Adrenal gland (tissue), 19 donors: ENCODE measurements at places on chromosomes 6 and 20. TPM values are rescaled to one million over a fixed set of nuclear protein-coding genes. Genes with fewer than 3 reads are reported as not detected.

Gene CLVS2
- 0.71 TPM for total RNA-seq

Gene CYP24A1
- not detected for total RNA-seq

Gene PPIL6
- total RNA-seq = 2.4 TPM

Gene PNPLA1
- total RNA-seq = not detected

Gene COL11A2
- total RNA-seq = 0.43 TPM

Gene MOCS1
- total RNA-seq = 10.2 TPM

Gene GSTA1
- 5,177 TPM for total RNA-seq

- no peaks in the 10 kb centered on the region for H3K4me1 ChIP-seq
- no peaks in the 10 kb centered on the region for H3K36me3 ChIP-seq
- H3K27ac ChIP-seq = no peak within 1 kb of the TSS
- peak; percentile 46 for DNase-seq
Measured at GRCh38 chr6:27312146-27312949, at the start of gene POM121L2. TSS of gene POM121L2 (minus strand) at chr6:27312273. CDS start at chr6:27312170, 103 bp downstream.

DNA sequence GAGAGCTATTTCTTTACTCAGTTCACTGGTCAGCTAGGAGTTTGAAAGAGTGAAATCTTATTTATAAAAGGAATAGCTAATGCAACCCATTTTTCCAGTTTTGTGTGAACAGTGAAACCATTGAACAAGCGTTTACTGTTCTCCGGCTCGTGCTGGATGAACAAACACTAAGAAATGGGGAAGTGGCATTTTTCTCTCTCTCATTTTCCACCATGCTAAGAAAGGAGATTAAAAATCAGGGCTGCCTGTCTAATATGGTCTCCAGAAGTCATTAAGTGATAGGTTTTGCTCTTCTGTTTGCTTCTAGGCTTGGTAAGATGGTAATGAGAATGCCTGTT lies 774 bp upstream of the SFT2D1 start:
- no peaks in the 10 kb centered on the region for H3K36me3 ChIP-seq
- peak overlapping the region; percentile 86 for H3K27ac ChIP-seq
- no peaks in the 10 kb centered on the region for H3K27me3 ChIP-seq
- DNase-seq = no peak

DNA sequence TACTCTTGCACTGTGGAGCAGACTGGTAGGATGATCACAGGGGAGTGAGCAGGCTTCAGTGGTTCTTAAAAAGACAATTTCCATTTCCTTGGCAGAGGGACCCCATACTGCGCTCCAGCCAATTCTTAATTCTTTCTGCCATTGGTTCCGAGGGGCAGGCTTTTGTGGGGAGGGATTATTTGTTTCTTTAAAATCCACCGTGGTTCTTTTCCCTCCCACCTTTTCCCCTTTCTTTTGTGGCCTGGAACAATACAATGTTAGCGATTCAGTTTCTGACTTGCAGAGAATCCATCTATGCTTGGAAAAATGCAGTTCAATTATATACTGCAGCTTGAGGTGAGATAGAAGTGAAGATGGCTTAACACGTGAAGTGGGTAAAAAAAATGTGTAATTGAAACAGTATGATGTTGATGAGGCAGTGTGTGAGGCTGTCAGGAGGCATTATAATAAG lies 379.0 kb upstream of the FLRT3 start:
- H3K27me3 ChIP-seq = no peaks in the 10 kb centered on the region
- DNase-seq = no peak
- no peaks in the 10 kb centered on the region for H3K4me1 ChIP-seq
- no peaks in the 10 kb centered on the region for H3K36me3 ChIP-seq

DNA sequence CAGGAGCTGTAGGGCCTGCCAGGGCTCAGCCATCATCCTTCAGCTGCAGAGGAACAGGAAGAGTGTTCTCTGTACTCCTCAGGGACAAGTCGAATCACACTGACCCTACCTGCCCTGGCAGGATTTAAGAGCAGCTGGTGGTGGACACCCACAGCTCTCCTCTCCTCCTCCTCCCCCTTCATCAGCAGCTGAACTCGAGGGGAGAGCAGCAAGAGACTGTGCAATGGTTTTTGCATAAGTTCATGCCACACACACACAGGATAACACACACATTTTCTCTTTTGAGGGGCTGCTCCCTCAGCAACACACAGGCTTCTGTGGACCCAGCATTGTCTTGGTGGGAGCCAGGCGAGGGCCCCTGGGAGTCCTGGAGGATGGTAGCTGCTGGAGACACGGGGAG lies at the start of gene CST11:
CST11 (minus strand) TSS at position 101 of the 400 bp plus-strand sequence; CDS start at position 36, 65 bp downstream.
- H3K27me3 ChIP-seq = no peaks in the 10 kb centered on the region
- no peak for DNase-seq
- no peak within 1 kb of the TSS for H3K27ac ChIP-seq
- no peak within 1 kb of the TSS for H3K4me3 ChIP-seq
- no peaks in the 10 kb centered on the region for H3K36me3 ChIP-seq

GRCh38 chr6:79239536-79240168 lies 5.2 kb upstream of the HMGN3 start:
- H3K36me3 ChIP-seq = no peaks in the 10 kb centered on the region
- no peaks in the 10 kb centered on the region for H3K4me1 ChIP-seq
- H3K27me3 ChIP-seq = no peaks in the 10 kb centered on the region
- no peak overlapping the region for H3K4me3 ChIP-seq

DNA sequence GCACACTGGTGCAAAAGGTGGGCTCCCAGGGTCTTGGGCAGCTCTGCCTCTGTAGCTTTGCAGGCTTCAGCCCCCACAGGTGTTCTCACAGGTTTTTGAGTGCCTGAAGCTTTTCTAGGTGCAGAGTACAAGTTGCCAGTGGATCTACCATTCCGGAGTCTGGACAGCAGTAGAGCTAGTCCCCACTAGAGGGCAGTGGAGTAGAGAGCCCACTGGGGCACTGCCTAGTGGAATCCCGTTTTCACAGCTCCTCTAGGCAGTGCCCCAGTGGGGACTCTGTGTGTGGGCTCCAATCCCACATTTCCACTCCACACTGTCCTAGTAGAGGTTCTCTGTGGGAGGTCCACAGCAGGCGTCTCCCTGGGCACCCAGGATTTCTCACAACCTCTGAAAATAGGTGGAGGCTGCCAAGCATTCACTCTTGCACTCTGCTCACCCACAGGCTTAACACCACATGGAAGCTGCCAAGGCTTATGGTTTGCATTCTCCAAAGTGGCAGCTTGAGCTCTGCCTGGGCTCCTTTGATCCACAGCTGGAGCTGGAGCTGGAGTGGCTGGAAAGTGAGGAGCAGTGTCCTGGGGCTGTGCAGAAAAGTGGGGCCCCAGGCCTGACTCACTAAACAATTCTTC lies 86.3 kb upstream of the PROKR2 start:
- no peak for DNase-seq
- no peaks in the 10 kb centered on the region for H3K36me3 ChIP-seq
- no peak overlapping the region for H3K27ac ChIP-seq
- no peak overlapping the region for H3K4me3 ChIP-seq
- no peaks in the 10 kb centered on the region for H3K27me3 ChIP-seq

DNA sequence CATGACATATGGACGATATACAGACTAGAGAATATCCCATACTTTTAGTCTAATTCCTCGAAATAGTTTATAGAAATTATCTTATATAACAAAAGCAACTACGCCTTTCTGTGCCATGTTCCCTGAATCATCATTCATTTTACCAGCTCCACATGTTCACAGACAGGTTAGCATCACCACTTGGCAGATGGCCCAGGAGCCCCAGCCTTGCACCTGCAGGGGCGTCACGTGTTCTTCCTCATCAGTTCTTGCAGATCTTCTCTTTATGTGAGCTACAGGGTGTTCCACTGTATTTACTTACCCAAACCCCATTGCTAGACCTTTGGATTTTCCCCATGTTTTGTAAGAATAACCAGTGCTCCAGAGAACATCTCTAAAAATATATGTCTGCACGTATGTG lies 12.6 kb upstream of the BNIP5 start:
- H3K27ac ChIP-seq = no peak overlapping the region
- H3K4me1 ChIP-seq = no peaks in the 10 kb centered on the region
- no peak overlapping the region for H3K4me3 ChIP-seq

GRCh38 chr20:32448306-32449056 lies 90.3 kb downstream of the ASXL1 start:
- no peaks in the 10 kb centered on the region for H3K27me3 ChIP-seq
- peak overlapping the region; percentile 56 for H3K27ac ChIP-seq
- no peak overlapping the region for H3K4me3 ChIP-seq
- peaks cover 44% of the 10 kb centered on the region for H3K36me3 ChIP-seq
- DNase-seq = no peak
- H3K4me1 ChIP-seq = peaks cover 55% of the 10 kb centered on the region

GRCh38 chr6:155273431-155273830 lies 9.6 kb downstream of the CLDN20 start:
- no peak overlapping the region for H3K4me3 ChIP-seq
- H3K36me3 ChIP-seq = no peaks in the 10 kb centered on the region
- DNase-seq = no peak
- H3K27ac ChIP-seq = peak overlapping the region; percentile 69

- no peak overlapping the region for H3K4me3 ChIP-seq
- no peaks in the 10 kb centered on the region for H3K36me3 ChIP-seq
- no peak for DNase-seq
- H3K27ac ChIP-seq = no peak overlapping the region
- no peaks in the 10 kb centered on the region for H3K27me3 ChIP-seq
Measured at GRCh38 chr20:19913927-19914614, 103.1 kb upstream of the NAA20 start.

DNA sequence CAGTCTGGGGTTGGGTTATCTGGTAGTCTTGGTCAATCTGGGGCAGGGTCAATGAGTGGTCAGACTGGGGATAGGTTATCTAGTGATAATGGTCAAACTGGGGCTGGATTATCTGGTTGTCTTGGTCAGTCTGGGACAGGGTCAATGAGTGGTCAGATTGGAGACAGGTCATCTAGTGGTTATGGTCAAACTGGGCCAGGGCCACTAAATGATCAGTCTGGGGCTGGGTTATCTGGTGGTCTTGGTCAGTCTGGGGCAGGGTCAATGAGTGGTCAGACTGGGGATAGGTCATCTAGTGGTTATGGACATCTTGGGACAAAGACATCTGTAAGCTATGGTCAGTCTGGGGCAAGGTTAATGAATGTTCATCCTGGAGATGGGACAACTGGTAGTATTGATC lies 28.5 kb upstream of the BPIFA2 start:
- no peaks in the 10 kb centered on the region for H3K27me3 ChIP-seq
- H3K27ac ChIP-seq = no peak overlapping the region
- no peaks in the 10 kb centered on the region for H3K4me1 ChIP-seq
- H3K36me3 ChIP-seq = no peaks in the 10 kb centered on the region

DNA sequence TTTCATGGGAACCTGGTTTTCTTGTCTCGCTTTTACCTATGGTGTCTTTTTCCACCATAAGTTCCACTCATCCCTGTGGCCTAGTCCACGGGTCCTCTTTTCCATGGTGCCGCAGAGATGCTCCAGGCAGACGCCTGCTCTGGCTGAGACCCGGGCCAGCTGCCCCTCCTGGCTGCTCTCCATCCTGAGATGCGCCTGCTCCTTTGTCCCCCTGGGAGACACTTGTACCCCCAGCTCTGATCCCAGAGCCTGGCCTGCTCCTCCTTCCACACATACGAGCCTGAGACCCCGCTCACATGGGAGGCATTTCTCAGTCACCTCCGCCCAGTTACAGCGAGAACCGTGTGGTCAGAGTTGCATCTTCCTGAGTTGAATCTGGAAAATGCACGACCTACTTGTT lies 29.6 kb downstream of the RNASET2 start:
- no peaks in the 10 kb centered on the region for H3K4me1 ChIP-seq
- no peak for DNase-seq
- no peak overlapping the region for H3K4me3 ChIP-seq
- no peak overlapping the region for H3K27ac ChIP-seq
- H3K36me3 ChIP-seq = peaks cover 8% of the 10 kb centered on the region

GRCh38 chr20:38049800-38050199 lies 16.3 kb downstream of the RPRD1B start:
- no peak for DNase-seq
- H3K27me3 ChIP-seq = no peaks in the 10 kb centered on the region
- no peak overlapping the region for H3K4me3 ChIP-seq
- H3K27ac ChIP-seq = no peak overlapping the region
- H3K4me1 ChIP-seq = peaks cover 10% of the 10 kb centered on the region

GRCh38 chr6:37173493-37174195 lies 3.7 kb downstream of the PIM1 start:
- no peak for DNase-seq
- H3K27ac ChIP-seq = no peak overlapping the region
- no peaks in the 10 kb centered on the region for H3K27me3 ChIP-seq
- no peak overlapping the region for H3K4me3 ChIP-seq

GRCh38 chr6:17392978-17393891 lies at the start of gene CAP2:
TSS of gene CAP2 (plus strand) at chr6:17393595. CDS start at chr6:17421556, 27,961 bp downstream.
- H3K27me3 ChIP-seq = no peaks in the 10 kb centered on the region
- peak; percentile 60 for DNase-seq
- peaks cover 25% of the 10 kb centered on the region for H3K4me1 ChIP-seq
- H3K27ac ChIP-seq = peak within 1 kb of the TSS; percentile 87
- H3K4me3 ChIP-seq = peak within 1 kb of the TSS; percentile 74

DNA sequence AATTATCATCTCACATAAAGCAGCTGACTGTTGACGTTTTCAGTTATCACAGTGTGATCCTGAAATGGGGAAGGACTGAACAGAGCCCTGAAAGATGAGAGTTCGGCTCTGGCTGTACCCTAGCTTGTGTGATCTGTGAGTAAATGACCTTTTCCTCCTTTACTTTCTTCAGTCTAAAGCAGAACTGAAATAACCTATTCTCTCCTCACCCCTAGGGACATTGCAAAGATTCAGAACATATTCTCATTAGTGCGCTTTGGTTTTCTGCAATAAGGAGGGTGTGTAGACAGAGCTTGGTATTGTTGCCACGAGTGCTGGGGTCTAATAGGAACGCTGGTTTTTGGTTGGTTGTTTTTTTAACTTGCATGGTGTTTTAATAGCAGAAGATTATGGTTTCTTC lies 16.7 kb downstream of the FARS2 start:
- H3K4me3 ChIP-seq = no peak overlapping the region
- DNase-seq = no peak
- H3K27ac ChIP-seq = no peak overlapping the region
- H3K27me3 ChIP-seq = no peaks in the 10 kb centered on the region
- H3K36me3 ChIP-seq = no peaks in the 10 kb centered on the region

DNA sequence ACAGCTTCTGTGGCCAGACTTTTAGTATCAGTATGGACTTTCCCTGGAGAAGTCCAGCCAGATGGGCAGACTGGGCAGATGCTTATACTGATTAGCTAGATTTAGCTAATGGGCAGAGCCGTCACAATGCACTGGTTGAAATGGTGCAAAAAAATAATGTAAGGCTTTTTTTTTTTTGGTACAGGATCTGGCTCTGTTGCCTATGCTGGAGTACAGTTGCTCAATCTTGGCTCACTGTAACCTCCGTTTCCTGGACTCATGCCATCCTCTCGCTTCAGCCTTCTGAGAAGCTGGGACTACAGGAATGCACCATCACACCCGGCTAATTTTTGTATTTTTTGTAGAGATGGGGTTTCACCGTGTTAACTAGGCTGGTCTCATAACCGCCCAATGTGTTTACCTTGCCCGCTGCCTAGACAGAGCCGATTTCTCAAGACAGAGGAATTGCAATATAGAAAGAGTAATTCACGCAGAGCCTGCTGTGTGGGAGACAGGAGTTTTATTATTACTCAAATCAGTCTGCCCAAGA lies 16.4 kb upstream of the KIFC1 start:
- H3K36me3 ChIP-seq = no peaks in the 10 kb centered on the region
- no peak overlapping the region for H3K4me3 ChIP-seq
- no peaks in the 10 kb centered on the region for H3K27me3 ChIP-seq
- peaks cover 20% of the 10 kb centered on the region for H3K4me1 ChIP-seq

- peak; percentile 38 for DNase-seq
- H3K4me1 ChIP-seq = no peaks in the 10 kb centered on the region
- H3K36me3 ChIP-seq = no peaks in the 10 kb centered on the region
- no peak overlapping the region for H3K4me3 ChIP-seq
Measured at GRCh38 chr6:146860583-146860982, 261.8 kb downstream of the ADGB start.
